ENCODE measurements at places on chromosomes 16 and 17. TPM values are rescaled to one million over a fixed set of nuclear protein-coding genes. Genes with fewer than 3 reads are reported as not detected.
A peak's percentile ranks its signal among the peaks of the same experiment; 100 is the strongest.

DNA sequence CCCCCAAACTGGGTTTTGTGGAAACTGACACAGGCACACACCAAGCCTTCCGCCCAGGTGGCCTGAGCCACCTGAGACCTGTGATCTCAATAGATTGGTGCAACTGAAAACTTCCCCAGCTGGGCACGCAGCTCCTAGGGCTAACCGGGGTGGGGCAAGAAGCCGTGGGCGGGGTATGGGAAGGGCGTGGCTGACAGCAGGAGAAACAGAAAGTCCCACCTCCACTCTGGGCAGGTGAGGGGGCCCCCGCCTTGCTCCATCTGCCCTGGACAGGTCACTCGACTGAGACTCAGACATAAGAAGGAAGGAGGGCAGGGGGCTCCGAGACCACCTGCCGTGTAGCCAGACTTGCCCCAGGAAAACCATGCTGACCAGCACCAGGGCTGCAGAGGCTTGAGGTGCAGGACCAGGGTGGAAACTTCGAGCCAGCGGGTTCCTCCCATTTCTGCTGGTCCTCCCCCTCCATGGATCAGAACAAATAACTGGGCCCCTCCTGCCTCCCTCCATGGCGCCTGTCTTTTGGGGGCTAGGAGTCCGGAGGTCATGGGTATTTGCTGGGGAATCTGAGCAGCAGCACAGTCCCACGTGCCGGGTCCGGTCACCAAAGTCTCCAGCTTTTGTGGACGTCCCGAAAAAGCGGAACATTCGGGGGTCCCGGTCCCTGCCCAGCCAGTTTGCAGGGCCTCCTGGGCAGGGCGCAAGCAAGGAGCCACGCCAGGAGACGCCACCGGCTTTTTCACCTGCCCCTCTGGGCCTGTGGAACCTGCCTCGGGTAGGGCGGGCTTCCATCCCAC lies 1.3 kb downstream of the TIMP2 start:
- no peak overlapping the region for H3K27ac ChIP-seq
- H3K36me3 ChIP-seq = 0 out of 2 replicates have a peak, but pooled peaks cover 3% of the 10 kb centered on the region
- peak; percentile 76 for DNase-seq
- peaks cover 13% of the 10 kb centered on the region for H3K4me1 ChIP-seq
- no peaks in the 10 kb centered on the region for H3K27me3 ChIP-seq
- H3K4me3 ChIP-seq = peak overlapping the region; percentile 75

Gene LSM12
- polyA plus RNA-seq = 226 TPM

- H3K27ac ChIP-seq = 0 out of 2 replicates have a peak overlapping the region, but pooled peaks have one; percentile 20
- DNase-seq = peak; percentile 10
- peaks cover 2% of the 10 kb centered on the region for H3K4me1 ChIP-seq
- H3K36me3 ChIP-seq = peaks cover 7% of the 10 kb centered on the region
Measured at GRCh38 chr17:44438636-44439035, 49.2 kb upstream of the ITGA2B start.

GRCh38 chr16:74052016-74052415 lies 244.6 kb upstream of the PSMD7 start:
- DNase-seq = no peak
- H3K27ac ChIP-seq = no peak overlapping the region
- no peak overlapping the region for H3K4me3 ChIP-seq
- H3K36me3 ChIP-seq = no peaks in the 10 kb centered on the region
- H3K27me3 ChIP-seq = no peaks in the 10 kb centered on the region

Gene WNK4
- 0.65 TPM for polyA plus RNA-seq

DNA sequence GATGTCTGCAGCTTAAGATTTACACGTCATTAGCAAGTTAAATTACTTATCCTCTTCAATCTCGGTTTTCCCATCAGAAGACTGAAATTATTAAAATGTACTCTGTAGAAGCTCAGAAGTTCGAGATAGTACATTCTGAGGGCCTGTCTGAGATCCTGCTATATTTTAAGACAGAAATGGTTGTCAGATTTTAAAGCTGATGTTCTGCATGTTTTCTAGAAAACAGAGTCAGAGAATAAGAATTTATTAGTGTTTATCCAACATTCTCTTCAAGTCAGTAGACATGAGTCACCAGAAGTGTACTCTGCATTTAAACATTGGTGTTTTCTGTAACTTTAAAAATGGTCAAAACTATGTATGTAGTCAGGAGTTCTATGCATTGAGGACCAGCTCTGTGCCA lies 155.2 kb upstream of the MYOCD start:
- DNase-seq = no peak
- no peak overlapping the region for H3K27ac ChIP-seq
- H3K4me1 ChIP-seq = no peaks in the 10 kb centered on the region
- H3K36me3 ChIP-seq = no peaks in the 10 kb centered on the region
- no peaks in the 10 kb centered on the region for H3K27me3 ChIP-seq

DNA sequence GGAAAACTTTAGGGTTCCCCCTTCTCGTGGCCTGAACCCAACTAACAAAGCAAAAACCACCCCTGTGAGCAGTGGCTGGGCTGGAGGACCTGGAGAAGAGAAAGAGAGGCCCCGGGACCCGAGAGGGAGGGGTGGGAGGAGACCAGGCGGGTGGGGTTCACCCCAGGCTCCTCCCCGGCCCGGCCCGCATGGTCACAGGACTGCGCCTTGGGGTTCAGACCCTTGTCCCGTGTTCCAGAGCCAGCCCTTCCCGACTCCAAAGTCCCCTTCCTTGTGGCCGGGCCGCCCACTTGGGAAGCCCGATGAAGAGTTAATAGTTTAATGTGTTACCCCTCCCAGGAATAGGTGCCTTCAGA lies 852 bp downstream of the MARVELD3 start:
- H3K4me3 ChIP-seq = peak overlapping the region; percentile 93
- H3K4me1 ChIP-seq = peaks cover 11% of the 10 kb centered on the region
- H3K36me3 ChIP-seq = peaks cover 23% of the 10 kb centered on the region
- H3K27me3 ChIP-seq = no peaks in the 10 kb centered on the region
- peak; percentile 78 for DNase-seq

Gene AIPL1
- 0.24 TPM for polyA plus RNA-seq

DNA sequence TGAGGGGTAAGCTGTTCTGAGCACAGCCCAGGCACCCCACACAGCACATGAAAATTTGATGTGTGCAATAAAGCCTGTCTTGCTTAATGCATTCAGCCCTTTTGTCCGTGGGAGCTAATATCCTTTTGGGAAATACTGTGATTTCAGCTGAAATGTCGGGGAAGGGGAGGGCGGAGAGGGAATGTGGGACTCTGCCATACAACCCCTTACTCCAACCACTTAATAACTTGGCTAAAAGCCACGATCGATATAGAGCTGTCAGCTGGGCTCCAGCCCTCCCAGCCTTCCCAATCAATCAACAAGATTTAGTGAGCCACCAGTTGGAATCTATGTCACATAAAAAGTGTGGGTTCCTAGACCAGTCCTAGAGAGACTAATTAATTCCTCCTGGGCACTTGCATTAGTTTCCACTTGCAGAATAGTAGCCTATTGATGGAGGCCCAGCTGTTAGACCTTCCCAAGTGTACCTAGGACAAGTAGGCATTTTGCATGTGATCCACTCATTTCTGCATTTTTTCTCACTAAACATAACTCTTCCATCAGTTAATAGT lies 82.7 kb upstream of the PIRT start:
- DNase-seq = no peak
- no peaks in the 10 kb centered on the region for H3K36me3 ChIP-seq
- H3K27me3 ChIP-seq = no peaks in the 10 kb centered on the region
- no peak overlapping the region for H3K4me3 ChIP-seq
- no peak overlapping the region for H3K27ac ChIP-seq

DNA sequence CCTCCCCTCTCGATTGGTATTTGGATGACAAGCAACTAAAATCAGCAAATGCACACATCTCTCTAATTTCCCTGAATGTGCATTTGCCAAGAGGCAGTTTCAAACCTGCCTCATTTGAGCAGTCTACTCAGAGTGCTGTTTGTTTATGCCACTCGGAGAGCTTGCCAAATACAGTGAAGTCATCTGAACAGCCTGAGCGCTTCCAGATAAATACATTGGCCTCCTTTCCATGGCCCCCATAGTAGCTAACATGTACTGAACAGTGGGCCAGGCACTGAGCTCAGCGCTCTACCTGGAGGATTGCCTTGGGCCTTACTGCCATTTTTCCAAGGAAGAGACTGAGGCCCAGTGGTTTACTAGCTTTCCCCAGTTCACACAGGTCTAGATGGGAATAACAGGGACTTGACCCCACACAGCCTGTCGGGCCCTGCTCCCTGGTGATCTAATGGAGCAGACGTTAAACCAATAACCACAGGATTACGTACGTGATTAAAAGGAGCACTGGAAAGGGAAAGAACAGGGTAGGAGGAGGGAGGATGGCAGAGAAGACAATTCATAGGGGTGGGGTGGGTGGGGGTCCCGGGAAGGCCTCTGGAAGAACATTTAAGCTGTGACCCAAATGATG lies 18.7 kb upstream of the ANKRD40CL start:
- no peak overlapping the region for H3K27ac ChIP-seq
- peaks cover 8% of the 10 kb centered on the region for H3K4me1 ChIP-seq
- H3K27me3 ChIP-seq = no peaks in the 10 kb centered on the region
- no peak for DNase-seq
- no peaks in the 10 kb centered on the region for H3K36me3 ChIP-seq
- no peak overlapping the region for H3K4me3 ChIP-seq

DNA sequence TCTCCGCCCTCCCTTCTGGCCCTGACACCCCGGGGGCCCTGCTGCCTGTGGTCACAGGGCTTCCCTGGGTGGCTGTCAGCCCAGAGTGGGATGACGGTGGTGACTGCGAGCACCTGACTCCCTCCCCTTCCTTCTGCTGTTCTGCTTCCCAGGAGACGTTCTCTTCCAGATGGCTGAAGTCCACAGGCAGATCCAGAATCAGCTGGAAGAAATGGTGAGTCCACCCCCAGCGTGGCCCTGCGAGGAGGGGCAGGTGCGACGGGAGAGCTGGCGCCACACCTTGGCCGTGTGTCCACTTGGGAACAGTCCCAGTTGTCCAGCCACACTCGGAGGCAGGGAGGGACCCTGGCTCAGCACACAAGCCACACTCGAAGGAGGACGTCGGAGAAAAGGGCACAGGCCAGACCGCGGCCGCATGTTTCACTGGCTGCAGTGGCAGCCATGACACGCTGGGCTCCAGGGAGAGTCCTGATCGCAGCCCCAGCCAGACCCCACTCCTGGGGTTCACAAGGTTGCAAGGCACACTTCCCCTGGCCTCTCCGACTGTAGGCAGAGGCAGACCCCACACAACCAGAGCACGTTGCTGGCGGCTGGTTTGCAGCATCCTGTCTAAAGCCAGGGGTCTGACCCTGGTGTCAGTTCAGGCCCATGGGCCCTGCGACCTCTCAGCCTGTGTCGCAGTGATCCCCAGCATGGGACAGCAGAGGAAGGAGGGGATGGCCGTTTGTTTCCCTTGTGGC lies 49.9 kb downstream of the BAIAP2 start:
- DNase-seq = no peak
- H3K27ac ChIP-seq = no peak overlapping the region
- H3K4me3 ChIP-seq = no peak overlapping the region
- H3K27me3 ChIP-seq = no peaks in the 10 kb centered on the region
- no peaks in the 10 kb centered on the region for H3K36me3 ChIP-seq

DNA sequence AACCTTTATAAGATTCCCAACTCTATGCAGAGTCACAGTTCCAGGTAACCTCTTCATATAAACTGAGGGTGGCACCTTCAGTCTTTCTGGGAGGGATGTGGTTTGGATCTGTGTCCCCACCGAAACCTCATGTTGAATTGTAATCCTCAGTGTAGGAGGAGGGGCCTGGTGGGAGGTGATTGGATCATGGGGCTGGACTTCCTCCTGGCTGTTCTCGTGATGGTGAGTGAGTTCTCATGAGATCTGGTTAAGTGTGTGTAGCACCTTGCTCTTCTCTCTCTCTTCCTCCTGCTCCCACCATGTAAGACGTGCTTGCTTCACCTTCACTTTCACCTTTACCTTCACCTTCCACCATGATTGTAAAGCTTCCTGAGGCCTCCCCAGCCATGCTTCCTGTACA lies 30.5 kb downstream of the HS3ST2 start:
- no peak overlapping the region for H3K4me3 ChIP-seq
- no peaks in the 10 kb centered on the region for H3K36me3 ChIP-seq
- H3K27ac ChIP-seq = no peak overlapping the region
- H3K27me3 ChIP-seq = no peaks in the 10 kb centered on the region

DNA sequence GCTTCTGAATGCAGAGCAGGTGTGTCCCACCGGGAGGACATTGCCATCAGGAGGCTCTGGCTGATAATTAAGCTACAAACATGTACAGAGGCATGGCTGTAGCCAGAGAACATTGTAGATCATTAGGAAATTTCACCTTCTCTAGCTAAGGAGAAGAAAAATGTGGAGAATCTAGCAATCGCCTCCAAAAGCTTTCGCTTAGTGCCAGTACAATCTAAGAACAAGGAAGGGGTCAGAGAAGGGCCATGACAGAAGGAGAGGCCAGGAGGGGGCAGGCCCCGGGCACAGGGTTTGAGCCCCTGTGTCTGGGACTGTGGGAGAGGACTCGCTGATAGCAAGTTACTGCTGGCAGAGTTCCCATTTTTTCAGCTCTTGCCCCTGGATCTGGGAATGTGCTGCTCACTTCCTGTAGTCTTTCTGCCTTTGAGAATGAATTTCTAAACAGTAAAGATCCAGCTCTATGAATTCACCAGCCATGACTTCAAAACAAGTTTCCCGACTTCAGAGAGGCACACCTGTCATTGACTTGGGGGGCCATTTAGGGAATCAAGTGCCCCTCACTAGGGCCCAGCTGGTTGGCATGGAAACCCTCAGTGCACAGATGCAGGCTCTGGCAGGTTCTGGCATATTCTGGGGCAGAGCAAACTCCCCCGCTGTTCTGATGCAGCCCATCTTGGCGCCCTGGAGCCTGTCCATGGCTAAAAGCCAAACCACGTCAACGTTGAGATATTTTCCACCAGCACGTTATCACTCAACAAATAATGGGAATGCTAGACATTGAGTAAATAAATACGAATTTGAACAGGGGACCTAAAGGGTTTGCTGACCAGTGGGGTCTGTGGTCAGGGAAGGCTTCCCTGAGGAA lies 59.5 kb upstream of the CACNG4 start:
- H3K4me1 ChIP-seq = no peaks in the 10 kb centered on the region
- no peak overlapping the region for H3K27ac ChIP-seq
- no peak for DNase-seq
- no peaks in the 10 kb centered on the region for H3K27me3 ChIP-seq
- no peaks in the 10 kb centered on the region for H3K36me3 ChIP-seq

- no peak overlapping the region for H3K27ac ChIP-seq
- no peak for DNase-seq
- H3K27me3 ChIP-seq = no peaks in the 10 kb centered on the region
- H3K4me1 ChIP-seq = no peaks in the 10 kb centered on the region
Measured at GRCh38 chr17:34858591-34859565, 102.4 kb downstream of the CCT6B start.

GRCh38 chr17:80807882-80808281 lies 183.8 kb upstream of the CHMP6 start:
- DNase-seq = no peak
- H3K36me3 ChIP-seq = no peaks in the 10 kb centered on the region
- H3K4me1 ChIP-seq = no peaks in the 10 kb centered on the region
- no peak overlapping the region for H3K27ac ChIP-seq
- H3K4me3 ChIP-seq = no peak overlapping the region

- H3K27ac ChIP-seq = no peak overlapping the region
- no peaks in the 10 kb centered on the region for H3K36me3 ChIP-seq
- no peak overlapping the region for H3K4me3 ChIP-seq
- H3K4me1 ChIP-seq = no peaks in the 10 kb centered on the region
- no peaks in the 10 kb centered on the region for H3K27me3 ChIP-seq
- DNase-seq = no peak
Measured at GRCh38 chr16:72442385-72443158, 270.6 kb upstream of the PMFBP1 start.

Measured in GM23338 (cell line).